ENCODE measurements at places on chromosomes 4 and X. TPM values are rescaled to one million over a fixed set of nuclear protein-coding genes. Genes with fewer than 3 reads are reported as not detected.
A peak's percentile ranks its signal among the peaks of the same experiment; 100 is the strongest.

- no peak for DNase-seq
Observed at GRCh38 chrX:68652326-68653170, 5.1 kb downstream of the STARD8 start.

GRCh38 chr4:151098979-151099228 is 524 bp upstream of the RPS3A start:
- no peak for DNase-seq

Gene GDPD2
- not detected for total RNA-seq

Gene ZCCHC18
- 3.0 TPM for total RNA-seq

Gene RTL5
- total RNA-seq, result 0.17 TPM

DNA sequence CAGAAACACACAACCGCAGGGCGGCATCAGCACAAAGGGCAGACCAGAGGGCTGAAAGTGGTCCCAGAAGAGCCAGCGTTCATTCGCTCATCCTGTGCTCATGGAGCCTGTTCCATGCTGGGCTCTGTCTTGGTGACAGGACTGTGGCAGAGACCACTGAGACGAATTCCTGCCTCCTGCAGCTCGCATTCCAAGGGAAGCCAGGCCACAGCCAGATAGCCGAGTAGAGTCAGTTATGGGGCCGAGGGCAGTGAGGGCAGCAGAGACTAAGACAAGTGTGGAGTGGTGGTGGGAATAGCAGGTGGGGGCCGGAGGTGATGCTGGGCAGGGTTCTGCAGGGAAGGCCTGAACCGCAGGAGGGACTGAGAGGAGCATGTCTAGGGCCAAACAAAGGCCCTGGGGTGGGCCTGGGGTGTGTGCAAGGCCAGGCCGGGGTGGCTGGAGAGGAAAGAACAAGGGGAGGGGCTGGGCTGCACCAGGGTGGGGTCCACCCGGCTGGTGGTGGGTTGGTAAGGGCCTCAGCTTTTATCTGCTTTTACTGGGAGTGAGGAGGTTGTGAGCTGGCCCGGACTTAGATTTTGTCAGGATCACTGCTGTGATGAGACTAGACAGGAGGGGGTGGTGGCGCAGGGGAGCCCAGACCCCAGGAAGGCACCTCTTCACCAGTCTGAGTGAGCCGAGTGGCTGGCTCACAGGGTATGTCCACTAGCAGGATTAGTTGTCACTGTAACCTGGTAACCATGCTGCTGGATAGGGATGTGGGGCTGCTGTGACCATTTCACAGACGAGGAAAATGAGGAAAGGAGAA is 6.3 kb downstream of the PSAPL1 start:
- no peak for DNase-seq

DNA sequence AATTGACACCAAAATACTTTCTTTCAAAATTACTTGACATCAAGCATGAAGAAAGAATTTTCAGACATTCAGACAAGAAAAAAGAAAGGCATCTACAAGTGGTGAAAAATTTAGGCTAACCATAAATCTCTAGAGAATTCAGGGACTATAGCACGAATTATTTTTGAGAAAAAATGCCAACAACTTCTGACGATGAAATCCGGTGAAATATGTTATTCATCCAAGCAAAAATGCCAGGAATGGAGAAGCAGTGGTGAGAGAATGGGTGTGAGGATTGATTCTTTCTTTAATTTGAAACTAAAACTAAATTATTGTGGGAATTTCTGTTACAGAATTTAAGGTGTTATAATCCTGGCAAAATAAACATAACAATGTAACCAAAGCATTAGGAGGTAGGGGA is 69.4 kb upstream of the SORBS2 start:
- no peak for DNase-seq

DNA sequence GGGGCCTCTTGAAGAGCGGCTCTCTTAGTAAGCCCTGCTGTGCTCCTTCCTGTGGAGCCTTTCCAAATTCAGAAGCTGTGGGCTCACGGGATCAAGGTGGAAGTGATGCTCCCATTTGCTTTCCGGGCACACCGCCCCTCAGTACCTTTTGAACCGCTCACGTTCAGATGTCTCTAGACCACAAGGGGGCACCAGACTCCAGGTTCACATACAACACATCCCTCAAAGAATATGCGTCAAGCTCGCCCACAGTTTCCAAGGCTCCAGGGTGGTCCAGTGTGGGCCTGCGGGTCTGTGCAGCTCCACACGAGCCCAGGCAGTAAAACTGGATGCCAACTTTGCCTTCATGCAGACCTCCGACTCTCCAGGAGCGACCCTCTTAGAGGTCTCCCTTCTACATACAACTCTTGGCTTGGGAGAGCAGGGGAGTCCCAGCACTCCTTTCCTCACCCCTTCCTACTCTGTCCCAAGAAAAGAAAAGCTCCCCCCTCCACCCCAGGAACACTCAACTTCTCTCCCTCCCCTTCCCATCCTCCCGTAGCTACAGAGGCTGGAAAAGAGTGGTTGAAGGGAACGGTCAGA is 11.0 kb downstream of the SUPT20HL1 start:
- peak; percentile 67 for DNase-seq
